ENCODE measurements at places on chromosomes 12 and 14.

GRCh38 chr14:35333264-35333730 is 41.1 kb downstream of the PSMA6 start:
- DNase-seq, result peak; percentile 43

GRCh38 chr14:69499436-69499835 is 14.9 kb downstream of the PLEKHD1 start:
- no peak for DNase-seq

DNA sequence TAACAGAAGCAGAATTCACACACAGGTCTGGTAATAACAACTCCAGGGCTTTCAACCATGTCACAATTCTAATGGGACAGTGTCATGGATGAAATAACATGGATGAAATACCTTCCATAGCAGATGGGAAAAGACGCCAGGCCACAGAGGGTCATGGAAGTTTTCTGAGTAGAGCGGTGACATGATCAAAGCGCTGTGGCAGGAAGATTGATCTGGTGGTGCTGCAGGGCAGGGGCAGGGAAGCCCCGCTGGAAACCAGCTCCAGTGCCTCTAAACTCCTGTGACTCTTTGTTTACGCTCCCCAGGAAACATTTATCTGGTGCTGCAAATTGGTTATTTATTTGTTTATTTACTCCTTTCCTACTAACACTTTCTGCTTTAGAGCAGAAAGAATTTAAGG is 108.3 kb upstream of the HMGA2 start:
- DNase-seq, result no peak

DNA sequence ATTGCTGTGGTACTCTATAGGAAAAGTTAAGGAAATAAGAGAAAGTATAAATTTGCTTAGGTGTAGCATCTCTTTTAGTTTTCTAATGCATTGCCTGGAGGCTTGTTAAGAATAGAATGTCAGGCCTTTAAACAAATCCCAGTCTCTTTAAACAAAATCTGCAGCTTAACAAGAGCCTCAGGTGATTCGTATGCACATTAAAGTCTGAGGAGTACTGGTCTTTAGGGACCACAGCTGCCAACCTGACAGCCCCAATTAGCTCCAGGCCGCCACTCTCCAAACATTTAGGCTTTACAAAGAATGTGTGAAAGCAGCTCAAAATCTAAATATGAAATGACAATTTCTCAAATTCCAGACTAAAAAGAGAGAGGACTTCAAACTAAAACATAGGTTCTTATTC is 35.7 kb downstream of the PAWR start:
- DNase-seq, result no peak

GRCh38 chr14:76235628-76236027 is 83.9 kb downstream of the GPATCH2L start:
- DNase-seq, result no peak

GRCh38 chr12:29492891-29493290 is 4.6 kb downstream of the OVCH1 start:
- DNase-seq, result no peak

- no peak for DNase-seq
Measured at GRCh38 chr14:64438181-64438841, 27.0 kb upstream of the AKAP5 start.

GRCh38 chr12:120048263-120048662 is 59.2 kb downstream of the BICDL1 start:
- no peak for DNase-seq

DNA sequence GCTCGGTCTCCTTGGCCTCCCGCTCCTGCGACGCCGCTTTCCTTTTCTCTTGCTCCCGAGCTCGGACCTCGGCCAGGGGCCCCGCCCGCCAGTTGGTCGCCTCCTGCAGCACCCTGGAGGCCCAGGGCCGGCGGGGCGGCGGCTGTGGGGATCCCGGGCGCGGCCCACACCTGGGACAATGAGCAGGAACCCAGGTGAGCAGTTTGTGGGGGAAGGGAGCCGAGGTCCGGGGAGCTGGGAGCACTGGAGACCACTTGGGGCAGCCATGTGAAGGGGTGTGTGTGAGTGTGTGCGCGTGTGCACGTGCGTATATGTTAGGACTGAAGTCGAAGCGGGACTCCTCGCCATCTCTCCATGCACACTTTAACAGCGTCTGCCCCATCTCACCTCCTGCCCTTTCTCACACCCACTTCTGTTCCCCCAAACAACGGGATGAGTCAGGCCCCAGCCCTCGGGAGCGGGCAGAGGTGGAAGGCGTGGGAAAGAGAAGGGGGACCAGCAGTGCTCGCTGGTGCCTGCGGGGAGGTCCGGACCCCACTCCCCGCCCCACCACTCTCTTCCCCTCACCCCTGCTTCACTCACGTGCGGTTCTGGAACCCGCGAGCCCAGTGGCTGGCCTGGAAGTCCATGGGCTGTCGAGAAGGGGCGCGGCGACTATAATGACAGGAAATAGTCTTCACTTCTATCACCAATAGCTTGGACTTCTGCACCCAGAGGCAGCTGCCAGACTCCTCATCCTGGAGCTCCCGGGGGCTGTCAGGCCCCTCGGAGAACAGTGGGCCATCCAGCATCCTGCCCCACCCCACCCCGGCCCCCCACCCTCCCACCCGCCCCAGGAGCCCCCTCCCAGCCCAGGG is 450 bp downstream of the DDN start:
- DNase-seq, result peak; percentile 63
